ENCODE measurements at places on chromosomes 3 and 15.
A peak's percentile ranks its signal among the peaks of the same experiment; 100 is the strongest.

- no peak for DNase-seq
Measured at GRCh38 chr15:59176653-59177316, 29.9 kb upstream of the LDHAL6B start.

- DNase-seq, result no peak
Measured at GRCh38 chr3:14430706-14431451, 28.5 kb downstream of the SLC6A6 start.

DNA sequence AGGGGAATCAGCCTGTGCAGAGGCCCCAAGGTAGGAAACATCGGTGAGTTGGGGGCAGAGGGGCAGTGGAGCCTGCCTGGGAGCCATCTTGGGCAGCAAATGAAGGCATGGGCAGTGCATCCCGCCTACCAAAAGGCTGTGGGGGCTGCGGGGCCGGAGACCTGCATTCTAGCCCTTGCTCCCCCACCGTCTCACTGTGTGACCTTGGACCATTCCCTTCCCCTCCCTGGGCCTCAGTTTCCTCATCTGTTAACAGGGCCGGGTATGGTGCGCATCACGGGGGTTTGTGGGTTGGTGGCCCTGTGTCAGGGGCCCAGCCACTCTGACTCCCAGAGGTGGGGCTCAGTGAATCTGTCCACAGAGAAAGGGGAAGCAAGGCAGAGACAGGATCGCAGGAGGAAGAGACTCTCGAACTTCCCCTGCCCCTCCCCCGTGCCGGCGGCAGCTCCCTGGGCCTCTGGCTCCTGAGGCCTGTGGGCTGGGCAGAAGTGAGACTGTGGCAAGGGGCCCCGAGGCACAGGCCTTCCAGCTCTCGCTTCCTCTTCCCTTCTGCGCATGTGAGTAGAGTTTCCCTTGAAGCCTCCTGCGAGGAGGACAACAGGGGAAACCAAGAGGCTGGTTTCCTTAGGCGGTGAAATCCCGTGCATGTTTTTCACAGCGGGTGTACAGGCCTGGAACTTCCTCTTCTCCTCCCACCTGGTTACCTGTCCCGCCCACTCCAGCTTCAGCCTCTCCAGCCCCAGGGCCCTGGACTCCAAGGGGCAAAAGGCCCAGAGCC, 42.9 kb downstream of the IDH2 start:
- peak; percentile 86 for DNase-seq

- DNase-seq, result peak; percentile 70
Measured at GRCh38 chr3:46866720-46867549, 3.7 kb upstream of the MYL3 start.

GRCh38 chr3:180705619-180706018, 26.3 kb upstream of the CCDC39 start:
- no peak for DNase-seq

- no peak for DNase-seq
Measured at GRCh38 chr15:63372018-63372705, 9.5 kb downstream of the CA12 start.

DNA sequence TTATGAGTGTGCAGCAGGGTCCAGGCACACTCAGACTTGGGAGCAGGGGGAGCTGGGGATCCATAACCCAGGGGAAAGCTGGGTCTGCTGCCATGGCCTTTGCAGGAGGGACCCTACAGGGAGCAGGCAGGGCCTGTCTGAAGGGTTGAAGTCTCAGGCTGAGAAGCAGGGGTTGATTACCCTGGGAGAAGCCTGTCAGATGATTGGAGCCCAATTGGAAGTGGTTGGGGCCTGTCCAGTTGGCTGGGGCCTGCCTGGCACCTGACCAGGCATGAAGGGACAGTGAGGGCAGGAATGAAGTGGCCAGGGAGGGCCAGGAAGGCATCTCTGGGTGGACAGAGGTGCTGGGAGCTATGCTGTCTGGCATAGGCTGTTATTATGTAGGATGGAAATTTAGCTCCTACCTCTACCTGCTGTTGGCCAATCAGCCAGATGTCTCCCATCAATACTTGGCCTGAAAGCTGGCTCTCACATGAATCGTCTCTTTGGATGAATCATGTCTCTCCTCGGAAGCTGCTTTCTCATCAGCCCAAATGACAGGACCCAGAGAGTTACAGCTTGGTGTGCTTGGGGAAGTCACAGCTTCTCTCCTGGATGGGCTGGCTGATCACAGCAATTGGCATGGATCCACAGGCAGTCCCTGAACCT, 27.4 kb upstream of the SLCO2A1 start:
- DNase-seq, result no peak

DNA sequence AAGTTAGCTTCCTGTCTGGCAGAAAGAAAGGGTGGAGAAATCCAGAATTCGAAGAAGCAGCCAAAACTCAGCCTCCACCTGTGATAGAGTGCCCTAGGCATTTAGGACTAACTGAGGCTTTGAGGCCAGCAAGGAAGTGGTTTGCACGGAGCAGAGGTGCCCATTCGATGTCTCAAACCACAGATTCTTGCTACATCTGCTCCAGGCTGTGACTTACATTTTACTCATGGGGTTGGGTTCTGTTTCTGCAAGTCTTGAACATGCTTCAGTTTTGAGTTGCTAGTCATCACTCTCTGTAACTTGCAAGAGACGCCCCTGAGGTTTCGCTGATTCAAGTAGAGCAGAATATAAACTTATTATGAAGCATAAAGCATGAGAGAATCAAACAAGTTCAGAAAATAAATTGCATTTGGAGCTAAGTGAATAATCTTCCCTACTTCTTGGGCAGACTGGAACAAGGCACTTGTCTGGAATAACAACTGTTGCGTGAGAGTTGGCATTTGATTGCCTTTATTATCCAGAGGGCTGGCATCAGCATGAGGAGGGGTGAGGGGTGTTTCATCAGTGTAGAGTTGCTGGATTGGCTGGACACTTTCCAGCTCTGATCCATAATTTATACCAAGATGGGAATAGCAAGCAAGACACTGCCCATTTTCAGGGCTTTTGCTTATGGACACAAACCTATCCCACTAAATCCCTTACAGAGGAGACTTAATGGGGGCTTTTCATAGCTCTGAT, 256.5 kb downstream of the AGBL1 start:
- DNase-seq, result no peak

GRCh38 chr15:92643849-92644815, 11.4 kb downstream of the FAM174B start:
- DNase-seq, result no peak

- DNase-seq, result no peak
Measured at GRCh38 chr3:16200411-16200810, 25.9 kb downstream of the GALNT15 start.

DNA sequence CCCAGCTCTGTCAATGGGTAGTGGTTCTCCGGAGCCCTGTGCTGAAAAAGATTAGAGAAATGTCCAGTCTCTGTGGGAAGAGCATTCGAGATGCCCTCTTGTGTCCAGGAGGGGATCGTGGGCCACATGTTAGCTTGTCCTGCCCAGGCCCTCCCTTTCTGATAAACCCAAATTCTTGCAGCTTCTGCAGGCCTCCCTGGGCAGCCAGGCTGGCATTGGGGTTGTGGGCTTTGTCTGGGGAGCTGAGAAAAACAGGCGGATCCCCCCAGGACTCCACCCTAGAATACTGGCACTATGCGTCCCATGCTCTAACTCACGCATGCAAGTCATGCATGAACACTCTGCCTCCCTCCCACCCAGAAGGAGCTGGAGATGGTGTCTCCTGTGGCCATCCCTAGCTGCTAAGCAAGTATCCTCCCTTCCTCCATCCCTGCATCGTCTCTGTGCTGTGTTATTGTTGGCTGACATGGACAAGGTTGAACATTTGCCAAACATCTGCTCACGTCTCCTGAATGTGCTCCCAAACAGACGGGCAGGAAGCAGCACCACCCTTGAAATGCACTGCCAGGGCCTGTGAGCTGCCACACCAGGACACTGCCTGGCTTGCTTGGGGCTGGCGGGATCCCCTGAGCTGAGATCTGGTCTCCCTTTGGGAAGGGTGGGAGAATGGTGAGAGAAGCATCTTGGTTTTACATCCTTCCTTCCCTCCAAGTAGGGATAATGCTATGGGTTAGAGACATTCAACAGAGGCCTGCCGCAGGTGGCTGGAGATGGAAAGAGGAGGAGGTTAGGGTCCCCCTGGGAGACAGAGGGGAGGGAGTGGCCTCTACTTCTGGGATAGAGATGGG, 26.5 kb downstream of the CFAP161 start:
- DNase-seq, result no peak

DNA sequence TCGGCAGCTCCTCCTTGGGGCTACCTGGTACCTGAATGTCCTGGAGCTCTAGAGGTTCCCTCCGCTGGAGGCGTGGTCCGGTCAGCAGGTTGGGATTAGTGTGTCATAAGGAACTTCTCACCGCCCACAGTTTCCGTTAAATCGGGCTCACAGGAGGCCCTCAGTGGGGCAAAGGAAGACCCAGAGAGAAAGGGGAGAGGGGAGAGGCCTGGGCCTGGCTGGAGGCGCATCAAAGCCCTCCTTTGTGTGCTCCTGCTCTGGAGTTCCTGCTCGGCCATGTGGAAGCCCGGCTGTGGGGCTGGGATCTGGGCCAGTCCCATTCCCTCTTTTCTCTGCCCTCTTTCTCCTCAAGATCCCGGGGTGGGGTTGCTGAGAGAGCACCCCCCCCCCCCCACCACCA, at the start of gene RLBP1:
Gene RLBP1, minus strand, starts transcription at position 37 of the 400 bp plus-strand sequence. CDS start 2,604 bp downstream, outside the sequence.
- DNase-seq, result no peak

- DNase-seq, result no peak
Measured at GRCh38 chr15:52805351-52806283, 15.5 kb upstream of the ONECUT1 start.

GRCh38 chr3:177295116-177295515, 97.8 kb upstream of the TBL1XR1 start:
- no peak for DNase-seq

- no peak for DNase-seq
Measured at GRCh38 chr15:90708516-90708915, 8.6 kb upstream of the BLM start.

GRCh38 chr15:68561171-68561900, 17.5 kb upstream of the CORO2B start:
- DNase-seq, result no peak

GRCh38 chr3:142500211-142500610, 52.4 kb upstream of the XRN1 start:
- no peak for DNase-seq

DNA sequence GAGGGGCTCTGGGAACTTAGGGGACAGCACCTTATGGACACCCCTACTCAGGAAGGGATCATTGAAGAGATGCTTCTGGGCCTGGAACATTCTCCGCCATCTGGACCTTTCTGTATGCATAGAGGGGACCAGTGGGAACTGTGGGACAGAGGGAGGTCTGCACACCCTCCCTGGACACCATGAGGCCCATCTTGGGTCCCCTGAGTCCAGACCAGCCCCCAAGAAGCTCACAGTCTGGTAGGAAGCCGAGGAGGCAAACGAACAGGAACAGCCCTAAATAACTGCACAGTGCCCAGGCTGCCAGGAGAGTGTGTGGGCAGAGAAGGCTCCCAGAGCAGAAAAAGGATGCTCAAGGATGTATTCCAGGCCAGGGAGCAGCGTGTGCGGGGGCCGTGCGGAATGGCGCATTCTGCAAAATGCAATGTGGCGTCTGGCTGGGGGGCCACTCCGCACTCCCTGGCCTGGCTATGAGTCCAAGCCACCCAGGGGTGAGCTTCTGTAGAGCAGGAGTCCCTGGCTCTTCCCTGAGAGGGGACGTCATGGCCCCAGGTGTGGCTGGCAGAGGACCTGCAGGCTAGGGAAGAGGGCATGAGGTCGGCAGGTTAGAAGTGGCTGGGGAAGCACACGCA, 24.5 kb upstream of the KLF13 start:
- no peak for DNase-seq

GRCh38 chr3:43004282-43004681, 25.2 kb downstream of the GASK1A start:
- no peak for DNase-seq

DNA sequence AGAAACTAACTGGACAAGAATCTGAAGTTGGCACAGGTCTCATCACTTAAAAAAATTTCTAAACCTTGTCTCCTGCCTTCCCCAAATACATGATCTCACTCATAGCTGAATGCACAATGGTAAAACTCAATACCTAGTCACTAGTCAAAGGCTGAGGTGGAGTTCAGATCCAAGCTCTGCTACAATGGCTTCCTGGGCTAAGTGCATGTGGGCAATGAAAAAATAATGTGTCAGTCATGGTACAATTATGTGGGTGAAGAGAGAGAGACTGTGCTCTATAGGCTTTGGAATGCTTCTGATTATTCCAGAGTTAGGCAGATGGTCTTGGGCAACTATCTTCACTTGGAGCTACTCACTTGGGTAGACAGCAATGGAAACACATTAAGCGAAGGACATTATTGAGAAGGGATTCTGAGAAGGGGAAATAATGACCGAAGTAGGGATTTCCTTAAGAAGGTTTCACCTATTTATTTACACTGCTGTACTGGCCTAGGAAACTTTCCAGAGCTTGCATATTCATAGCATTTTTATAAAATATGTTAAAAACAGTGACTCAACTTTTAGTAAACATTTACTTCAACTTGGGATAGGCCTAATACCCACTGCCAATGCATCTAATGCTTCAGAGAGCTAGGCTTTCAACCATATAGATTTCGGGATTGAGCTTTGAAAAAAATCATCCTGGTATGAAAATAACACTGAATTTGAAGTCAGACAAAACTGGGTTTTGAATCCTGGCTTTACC, 58.7 kb upstream of the PLXND1 start:
- DNase-seq, result no peak

DNA sequence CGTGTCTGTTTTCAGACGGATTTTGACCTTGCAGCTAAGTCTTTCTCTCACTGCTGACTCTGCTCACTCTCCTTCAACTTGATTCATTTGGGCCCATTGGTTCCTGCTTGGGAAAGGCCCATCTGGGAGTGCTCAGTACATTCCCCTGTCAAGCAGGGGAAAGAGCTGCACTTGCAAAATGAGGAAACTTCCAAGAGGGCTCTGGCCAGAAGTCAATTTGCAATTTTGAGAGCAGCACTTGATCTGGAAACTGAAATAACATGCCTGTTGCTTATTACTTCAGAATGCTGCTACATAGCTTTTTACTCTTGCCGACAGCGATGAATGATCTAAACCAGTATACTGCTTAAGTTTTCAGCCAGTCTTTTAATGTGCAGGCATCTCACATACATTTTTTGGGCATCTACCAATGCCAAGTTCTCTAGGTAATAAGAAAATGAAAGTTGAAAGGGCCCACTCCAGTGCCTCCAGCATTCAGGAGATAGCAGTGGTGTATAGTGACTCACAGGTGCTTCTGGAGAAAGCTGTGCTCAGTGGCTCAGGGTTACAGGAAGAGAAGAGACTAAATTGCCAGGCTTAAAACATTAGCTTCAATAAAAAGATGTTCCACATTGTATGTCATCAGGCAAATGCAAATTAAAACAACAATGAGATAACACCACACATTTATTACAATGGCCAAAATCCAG, 70.1 kb upstream of the RORA start:
- DNase-seq, result no peak

GRCh38 chr3:149382518-149382917, 5.1 kb upstream of the TM4SF1 start:
- no peak for DNase-seq
